Erythroblast (primary cell): ENCODE measurements at places on chromosomes 3 and 15.

DNA sequence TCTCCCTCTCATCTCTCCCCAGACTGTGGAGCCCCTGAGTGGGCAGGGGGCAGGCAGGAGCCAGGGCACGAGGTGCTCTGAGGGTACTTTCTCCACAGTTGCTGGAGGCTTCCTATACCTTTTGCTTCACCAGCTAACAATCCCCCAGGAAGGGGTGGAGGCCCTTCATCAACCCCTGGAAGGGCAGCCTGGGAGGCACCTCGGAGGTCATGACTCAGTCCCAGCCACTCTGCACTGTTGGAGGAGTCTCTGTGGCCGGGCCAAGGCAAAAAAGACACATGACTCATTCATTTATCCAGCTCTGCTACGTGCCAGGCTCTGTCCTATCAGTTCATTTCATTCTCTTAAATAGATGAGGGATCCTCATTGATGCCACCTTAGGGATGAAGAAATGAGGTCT lies 15.6 kb upstream of the KY start:
- DNase-seq: no peak

DNA sequence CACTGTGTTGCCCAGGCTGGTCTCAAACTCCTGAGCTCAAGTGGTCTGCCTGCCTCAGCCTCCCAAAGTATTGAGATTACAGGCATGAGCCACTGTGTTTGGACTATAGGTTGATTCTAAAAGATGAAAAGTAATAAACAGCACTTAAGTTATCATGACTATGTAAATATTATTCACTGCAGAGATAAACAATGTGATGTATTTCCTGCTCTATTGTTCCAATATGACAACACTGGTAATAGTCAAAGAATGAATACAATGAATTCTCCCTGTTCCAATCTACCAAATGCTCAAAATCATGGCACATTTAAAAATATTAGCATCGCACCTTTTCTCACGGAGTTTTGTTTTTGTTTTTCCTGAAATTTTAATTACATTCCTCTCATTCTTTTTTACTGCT lies 36.8 kb upstream of the TBL1XR1 start:
- DNase-seq: no peak

- no peak for DNase-seq
Observed at GRCh38 chr3:43146599-43146998, 40.7 kb upstream of the POMGNT2 start.

GRCh38 chr3:169213956-169214355 lies 449.6 kb downstream of the MECOM start:
- no peak for DNase-seq

DNA sequence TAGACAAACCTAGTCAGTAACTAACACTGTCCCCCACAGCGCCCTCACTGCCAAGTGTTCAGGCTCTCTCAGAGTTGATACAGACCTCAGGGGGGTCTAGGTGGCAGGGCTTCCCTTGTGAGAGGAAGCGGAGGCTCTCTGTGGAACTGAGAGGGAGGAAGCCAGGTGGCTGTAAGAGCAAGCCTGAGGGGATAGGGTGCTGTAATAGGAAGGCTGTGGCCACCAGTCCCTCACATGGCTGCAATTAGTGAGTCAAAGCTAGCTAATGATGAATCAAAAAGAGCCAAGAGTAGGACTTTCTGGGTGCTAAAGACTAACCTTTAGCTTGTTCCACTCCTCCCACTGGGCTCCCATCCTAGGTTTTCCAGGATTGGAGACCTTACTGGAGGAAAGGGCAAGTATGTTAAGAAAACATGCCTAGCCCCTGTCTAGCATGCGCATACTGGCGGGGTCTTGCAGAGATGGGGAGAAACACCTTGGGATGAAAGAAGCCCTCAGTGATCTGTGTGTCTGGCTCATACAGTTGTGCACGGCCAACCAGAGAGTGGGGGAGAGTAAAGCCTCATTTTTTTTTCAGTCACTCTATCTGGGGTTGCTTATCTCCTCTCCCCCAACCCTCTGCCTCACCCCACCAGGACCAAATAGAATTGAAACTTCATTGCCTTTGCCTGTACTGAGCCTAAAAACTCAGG lies 13.3 kb upstream of the SOX2 start:
- DNase-seq: peak; percentile 85

DNA sequence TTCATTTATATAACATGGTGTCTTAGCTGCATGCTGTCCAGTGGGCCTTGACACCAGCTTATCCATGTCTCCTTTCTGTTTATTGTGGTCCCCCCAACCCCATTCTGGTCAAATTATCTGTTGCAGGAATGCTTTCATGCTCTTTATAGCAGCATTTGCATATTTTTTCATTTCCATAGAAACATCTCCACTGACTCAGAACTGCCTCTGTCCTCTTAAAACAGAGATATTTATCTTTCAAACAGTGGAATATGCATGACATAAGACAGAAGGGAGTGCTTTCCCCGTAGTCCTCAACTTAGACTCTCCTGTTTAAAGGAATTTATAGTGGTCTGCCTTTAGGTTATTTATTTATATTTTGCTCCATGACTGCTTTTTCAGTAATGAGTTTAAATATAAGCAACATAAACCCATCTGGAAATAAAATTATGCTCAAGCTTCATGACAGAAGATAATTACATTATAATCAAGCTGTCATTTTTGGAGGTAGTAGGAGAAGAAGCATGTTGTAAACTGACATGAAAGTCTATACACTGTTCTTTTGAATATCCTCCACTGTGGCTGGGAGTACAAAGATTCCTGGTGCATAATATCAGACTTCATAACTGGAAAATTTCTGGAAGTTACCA lies 179.5 kb upstream of the CD96 start:
- no peak for DNase-seq

DNA sequence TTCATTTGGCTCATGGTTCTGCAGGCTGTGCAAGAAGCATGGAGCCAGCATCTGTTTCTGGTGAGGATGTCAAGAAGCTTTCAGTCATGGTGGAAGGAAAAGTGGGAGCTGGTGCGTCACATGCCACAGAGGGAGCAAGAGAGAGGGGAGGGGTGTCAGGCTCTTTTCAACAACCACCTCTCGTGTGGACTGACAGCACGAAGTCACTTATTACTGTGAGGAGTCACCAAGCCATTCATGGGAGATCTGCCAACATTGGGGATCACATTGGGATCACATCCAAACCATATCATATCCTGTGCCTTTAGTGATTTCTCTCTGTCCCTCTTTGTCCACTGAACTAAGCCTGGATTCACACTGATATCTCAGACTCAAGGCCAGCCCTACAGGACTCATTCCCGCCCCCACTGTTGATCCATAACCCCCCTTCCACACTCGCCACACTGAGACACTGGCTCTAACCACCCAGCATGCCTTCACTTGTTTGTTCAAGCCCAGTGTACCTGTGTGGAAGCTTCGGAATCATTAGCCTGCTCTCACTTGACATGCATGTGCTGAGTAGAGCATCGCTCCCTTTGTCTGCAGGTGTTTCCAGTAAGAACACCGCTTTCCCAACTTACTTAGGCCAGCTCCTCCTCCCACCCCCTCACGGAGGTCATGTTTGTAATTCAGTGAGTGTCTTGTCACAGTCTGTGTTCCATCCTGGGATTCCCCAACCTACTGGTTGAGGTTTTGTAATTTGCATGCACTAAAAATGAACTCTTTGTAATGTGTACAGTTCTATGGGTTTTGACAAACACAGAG lies 132.2 kb downstream of the KLF13 start:
- DNase-seq: no peak

- no peak for DNase-seq
Observed at GRCh38 chr3:8482960-8483665, 18.5 kb upstream of the LMCD1 start.

GRCh38 chr15:81942655-81943195 lies 103.1 kb downstream of the MEX3B start:
- no peak for DNase-seq

DNA sequence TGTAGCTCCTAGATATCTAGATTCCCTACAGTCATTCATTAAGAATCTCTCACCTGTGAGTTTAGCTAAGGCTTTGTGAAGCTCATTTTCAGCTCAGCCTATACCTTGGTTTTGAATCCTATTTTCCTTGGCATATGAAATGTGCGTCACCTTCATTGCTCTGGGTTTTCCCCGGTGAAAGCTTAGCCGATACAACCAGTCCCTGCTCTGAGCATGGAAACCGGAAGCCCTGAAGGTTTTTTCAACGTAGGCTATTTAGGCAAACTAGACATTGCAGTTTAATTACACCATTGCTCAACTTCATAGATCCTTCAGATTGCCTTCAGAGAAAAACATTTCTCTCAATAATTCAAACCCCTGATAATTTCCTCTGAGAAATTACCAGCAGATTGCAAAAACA lies 206.8 kb upstream of the TPRG1 start:
- DNase-seq: no peak

DNA sequence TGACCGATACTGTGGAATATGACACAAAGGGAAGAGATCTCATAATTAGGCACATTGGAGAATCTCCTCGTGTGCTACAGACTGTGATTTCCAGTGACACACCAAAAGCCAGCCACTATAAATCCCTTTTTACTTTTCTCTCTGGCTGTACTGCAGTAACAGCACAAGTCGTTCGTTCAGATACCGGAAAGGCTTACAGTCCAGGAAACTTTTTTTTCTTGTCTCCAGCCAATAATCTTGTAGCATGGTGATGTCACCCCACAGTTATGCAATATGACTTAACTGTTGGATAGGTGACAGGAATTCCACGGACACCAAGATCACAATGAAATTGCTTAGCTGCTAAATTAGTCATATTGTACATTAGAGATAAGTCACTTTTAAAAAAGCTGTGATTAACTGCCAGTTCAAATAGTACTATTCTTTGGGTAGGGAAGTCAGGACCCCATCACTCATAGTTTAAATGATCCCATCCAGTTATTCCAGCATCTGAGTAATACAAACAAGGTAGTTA lies 36.3 kb upstream of the TSC22D2 start:
- no peak for DNase-seq

DNA sequence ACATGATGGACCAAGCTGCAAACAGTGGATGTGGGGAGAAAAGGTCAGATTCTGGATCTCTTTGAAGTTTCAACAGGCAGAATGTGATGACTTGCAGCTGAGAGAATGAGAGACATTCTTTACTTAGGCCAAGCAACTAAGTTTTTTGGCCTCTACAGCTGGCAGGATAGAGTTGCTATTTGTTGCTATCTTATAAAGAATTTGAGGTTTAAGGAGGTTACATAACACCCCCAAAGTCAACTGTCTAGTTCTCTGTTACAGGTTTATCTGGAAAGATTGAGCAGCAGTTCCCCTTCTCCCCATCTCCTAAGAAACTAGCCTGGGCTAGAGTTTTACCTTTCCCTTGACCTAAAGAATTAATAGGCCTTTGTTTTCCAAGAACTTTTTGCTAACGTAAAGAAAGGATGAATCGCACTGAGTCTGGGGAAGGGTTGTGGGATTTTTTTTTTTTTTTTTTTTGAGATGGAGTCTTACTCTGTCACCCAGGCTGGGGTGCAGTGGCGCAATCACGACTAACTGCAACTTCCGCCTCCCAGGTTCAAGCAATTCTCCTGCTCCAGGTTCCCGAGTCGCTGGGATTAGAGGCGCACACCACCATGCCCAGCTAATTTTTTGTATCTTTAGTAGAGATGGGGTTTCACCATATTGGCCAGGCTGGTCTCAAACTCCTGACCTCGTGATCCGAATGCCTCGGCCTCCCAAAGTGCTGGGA lies 26.6 kb upstream of the SLMAP start:
- no peak for DNase-seq

GRCh38 chr3:181896605-181897004 lies 184.9 kb downstream of the SOX2 start:
- no peak for DNase-seq

DNA sequence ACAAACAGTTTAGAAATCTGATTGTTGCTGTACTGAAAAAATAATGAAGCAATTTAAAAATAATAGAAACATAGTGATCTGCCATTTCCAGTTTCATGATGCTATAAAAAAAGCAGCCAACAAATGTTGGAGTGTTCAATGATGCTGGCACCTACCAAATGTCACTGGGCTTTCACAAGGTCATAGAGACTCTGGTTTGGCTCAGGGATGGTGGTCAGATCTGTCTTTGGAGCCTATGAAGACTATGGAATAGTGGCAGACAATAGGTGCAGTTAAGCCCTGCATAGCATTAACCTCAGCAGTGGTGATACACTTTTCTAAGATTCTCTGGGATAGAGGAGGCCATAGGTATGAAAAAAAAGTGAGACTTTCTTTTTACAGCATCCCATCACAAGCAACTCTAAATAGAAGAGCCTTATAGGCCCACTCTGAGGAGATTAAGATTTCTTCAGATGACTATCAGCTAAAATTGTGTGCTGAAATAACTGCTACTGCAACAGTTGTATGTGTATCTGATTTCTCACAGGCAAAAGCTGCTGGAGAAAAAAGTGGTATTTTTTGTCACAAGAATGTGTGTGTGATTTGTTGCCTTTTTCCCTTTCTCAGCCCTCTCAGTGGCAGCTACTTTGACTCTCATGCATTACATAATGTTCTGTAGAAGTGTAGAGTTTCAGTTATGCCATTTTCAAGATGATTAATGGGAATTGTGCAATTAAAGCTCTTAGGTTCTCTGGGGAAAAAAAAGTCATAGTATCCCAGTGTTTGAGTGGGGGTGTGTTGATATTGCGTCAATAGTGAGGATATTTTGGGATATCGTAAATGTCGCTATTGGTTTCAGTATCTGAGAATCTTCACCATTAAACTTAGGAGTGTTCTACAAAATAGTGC lies 137.4 kb downstream of the MBNL1 start:
- DNase-seq: no peak

GRCh38 chr15:84402856-84403608 lies 167.5 kb downstream of the GOLGA6L4 start:
- DNase-seq: no peak
